ENCODE measurements at places on chromosomes 13 and 19.
A peak's percentile ranks its signal among the peaks of the same experiment; 100 is the strongest.

DNA sequence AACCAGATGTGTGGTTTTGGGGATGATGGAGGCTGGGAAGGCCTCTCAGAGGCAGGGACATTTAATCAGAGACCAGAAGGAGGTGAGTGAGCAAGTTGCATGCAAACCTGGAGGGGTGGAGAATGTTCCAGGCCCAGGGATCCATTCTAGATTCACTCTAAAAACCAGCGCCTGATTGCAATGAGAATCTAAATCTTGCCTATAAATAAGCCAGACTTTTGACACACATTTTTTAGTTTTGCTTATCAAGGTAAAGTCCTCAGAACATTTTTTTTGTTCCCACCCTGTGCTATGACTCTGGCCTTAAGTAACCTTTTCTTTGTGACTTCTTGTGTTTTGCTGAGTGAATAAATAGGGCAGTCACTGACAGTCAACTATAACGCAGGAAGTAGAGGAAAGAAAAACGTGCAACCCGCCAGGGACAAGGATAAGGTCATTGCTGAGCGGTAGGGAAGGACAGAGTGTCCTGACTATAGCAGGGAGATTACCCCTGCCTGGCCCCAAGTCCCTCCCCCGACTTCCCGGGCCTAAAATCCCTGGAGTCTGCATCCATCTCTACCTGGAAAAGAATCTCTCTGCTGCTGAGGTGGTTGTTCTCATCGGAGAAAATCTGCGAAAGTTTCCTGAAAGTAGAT lies 14.4 kb downstream of the RGL3 start:
- no peak for DNase-seq

GRCh38 chr19:49073514-49074378 lies 1.2 kb upstream of the KCNA7 start:
- no peak for DNase-seq

DNA sequence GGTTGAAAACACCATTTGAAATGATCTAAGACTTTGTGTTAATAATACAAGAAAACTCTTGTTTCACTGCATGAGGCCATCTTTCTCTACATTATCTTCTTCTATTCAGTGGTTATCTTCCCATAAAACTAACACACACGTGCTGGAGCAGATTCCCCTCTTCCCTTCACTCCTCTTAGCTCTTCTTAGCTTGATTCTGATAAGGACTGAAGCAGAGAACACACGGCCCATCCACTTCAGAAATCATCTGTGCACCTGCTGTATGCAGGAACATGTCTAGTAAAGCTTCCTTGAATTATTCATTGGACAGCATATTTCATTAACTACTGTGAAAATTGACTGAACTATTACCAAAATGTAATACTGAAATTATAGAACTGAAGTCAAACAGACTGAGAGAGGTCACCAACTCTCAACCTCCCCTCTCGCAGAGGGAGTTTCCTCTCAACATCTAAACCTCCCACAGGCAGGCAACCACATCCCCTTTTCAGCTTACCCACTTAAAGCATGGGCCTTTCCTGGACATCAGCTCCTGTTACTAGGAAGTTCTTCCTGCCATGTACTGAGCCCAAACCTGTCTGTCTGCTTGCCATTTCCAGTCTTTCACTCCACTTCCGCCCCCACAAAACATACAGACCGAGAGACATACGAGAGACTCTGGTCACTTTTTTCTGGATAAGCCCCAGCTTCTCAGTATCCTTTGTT lies 113.9 kb downstream of the CRYL1 start:
- DNase-seq: peak; percentile 32

GRCh38 chr13:23567906-23568460 lies 2.2 kb upstream of the TNFRSF19 start:
- DNase-seq: no peak

DNA sequence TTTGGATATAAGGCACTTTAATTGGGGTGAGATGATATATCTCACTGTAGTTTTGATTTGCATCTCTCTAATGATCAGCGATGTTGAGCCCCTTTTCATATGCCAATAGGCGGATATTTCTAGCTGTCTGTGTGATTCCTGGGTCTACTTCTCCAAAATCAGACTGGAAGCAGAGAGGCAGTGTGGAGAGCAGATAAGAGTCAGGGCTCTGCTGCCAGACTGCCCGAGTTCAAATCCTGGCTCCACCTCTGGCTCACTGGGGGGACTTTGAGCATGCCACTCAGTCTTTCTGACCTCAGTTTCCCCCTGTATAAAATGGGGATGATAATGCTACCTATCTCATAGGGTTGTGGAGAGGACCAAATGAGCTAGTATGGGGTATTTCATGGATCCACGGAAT lies 24.0 kb upstream of the ACP7 start:
- DNase-seq: no peak

DNA sequence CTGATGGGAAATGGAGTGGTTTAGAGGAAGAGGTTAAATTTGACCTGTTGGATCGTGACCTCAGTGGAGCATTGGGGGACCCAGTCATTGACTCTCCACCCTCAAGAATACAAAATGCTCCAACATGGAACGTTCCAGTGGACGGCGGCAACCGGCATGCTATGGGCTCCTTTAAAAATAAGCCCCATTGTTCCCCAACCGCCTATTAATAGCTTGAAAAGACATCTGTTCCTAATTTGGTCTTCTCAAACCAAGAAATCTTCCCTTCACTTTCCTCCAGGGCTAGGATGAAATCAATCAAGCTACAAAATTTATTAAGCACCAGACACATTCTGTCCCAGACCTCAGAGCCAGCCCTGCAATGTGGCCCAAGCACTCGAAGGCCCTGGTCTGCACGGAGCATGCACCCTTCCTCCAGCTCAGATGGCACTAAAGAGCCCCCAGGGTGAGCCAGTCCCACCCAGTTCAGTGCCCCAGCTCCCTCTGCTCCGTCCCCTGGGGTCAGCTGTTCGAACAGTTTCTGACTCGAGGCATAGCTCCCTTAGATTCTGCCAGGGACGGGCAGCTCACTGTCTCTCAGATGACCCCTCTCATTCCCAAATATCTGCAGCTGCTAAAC lies 22.5 kb upstream of the VSTM2B start:
- no peak for DNase-seq

DNA sequence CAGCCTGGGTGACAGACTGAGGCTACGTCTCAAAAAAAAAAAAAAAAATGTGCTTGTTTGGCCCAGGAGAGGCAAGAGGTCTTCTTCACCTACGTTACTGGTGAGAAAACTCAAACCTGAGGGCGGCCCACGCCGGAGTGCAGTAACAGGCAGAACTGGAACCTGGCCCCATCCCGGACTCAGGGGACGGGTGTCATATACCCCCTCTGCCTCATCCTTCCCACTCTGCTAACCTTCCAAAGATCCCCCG lies 414 bp upstream of the ADAT3 start:
- DNase-seq: no peak

DNA sequence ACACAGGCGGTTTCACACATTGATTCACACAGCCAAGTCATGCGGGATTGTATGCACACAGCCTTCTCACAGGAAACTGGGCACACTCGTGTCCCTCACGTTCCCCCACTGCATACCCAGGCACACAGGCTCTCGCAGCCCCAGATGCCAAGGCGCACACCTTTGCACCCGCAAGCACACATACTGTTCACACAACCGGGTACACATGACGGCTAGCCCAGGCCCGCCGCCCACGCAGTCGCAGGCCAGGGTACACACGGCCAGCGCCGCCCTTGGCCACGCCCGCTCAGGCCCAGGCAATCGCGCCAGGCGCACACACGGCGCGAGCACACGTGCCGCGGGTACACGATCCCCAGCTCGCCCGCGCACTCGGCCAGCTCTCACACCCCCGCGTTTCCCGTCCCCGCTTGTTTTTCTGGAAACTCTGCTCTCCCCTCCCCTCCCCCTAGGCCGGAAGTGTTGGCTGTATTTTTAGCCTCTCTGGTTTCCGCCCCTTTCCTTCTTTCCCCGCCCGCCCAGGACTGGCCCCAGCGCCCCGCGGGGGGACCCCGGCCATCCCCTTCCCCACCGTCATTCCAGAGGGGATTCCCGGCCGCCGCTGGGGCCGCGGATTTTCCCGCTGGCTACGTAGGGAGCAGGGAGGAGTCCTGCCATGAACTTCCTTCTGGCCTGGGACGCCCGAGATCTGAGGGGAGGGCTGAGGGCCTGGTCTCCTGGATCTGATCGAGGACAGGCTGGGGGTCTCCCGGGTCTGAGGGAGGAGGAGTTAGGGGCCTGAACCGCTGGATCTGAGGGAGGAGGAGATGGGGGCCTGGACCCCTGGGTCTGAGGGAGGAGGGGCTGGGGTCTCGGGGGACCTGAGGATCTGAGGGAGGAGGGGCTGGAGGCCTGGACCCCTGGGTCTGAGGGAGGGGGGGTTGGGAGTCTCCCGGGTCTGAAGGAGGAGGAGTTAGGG lies 4.0 kb upstream of the ZFP36 start:
- DNase-seq: peak; percentile 78

GRCh38 chr13:24709186-24709913 lies 29.1 kb downstream of the ATP12A start:
- DNase-seq: peak; percentile 18

DNA sequence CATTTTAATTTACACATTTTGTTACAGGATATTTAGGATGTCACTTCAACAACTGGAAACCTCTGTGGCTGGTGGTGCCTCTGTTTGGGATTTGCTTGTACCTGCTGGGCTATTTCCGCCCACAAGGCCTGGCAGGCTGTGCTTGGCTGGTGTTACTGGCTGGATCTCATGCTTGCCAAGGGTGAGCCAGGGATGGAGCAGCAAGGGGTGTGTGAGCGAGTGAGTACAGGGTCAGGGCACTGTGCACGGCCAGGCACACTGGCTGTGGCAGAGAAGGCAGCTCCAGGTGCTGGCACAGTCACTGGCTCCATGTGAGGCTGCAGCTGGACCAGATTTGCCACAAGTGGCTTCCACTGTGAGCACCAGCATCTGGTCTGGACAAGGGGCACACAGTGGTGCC lies 1254.8 kb downstream of the SLITRK5 start:
- DNase-seq: no peak
